Stimulated activated CD4-positive, alpha-beta T cell treated with anti-CD3 and anti-CD28 coated beads, Interleukin-2, amount 100 ng/mL, for 24 hours (primary cell): ENCODE measurements at places on chromosomes 11 and 22.

DNA sequence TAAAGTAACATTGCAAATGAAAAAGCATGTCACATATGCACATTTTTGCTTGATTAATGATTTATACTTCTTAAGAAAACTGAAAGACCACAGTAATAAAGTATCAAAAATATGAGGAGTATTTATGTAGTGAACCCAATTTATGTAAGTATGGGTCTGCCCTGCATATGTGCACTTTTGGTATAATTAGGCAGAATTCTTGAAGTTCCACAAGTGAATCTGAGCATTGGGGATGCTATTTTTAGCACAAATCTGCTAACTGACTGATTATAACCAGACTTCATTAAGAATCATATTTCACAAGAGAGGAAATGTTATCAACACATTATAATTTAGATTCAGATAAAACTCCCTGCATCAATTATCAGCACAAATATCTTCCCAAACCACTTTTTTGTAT is 407.1 kb upstream of the LRRC4C start:
- no peak for DNase-seq

DNA sequence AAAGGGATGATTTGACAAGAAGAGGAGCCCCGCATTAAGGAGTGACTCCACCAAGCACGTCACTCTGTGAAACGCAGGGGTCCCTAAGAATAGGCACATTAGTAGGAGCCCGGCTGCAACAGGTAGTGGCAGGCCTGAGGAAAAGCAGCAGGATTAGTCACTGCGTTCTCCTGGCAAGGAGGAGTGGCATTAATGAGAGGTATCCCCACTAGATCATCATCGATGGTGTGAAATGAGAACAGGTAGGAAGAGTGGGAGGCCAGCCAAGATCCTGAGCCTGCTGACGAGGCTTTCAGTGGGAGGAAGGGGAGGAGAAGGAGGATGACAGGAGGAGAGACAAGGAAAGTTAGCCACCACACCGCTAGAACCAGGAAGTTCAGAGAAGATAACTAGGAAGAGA is 38.6 kb downstream of the NRXN2 start:
- DNase-seq = no peak

- no peak for DNase-seq
These were observed 108.0 kb downstream of the PARVA start for GRCh38 chr11:12485328-12485727.

DNA sequence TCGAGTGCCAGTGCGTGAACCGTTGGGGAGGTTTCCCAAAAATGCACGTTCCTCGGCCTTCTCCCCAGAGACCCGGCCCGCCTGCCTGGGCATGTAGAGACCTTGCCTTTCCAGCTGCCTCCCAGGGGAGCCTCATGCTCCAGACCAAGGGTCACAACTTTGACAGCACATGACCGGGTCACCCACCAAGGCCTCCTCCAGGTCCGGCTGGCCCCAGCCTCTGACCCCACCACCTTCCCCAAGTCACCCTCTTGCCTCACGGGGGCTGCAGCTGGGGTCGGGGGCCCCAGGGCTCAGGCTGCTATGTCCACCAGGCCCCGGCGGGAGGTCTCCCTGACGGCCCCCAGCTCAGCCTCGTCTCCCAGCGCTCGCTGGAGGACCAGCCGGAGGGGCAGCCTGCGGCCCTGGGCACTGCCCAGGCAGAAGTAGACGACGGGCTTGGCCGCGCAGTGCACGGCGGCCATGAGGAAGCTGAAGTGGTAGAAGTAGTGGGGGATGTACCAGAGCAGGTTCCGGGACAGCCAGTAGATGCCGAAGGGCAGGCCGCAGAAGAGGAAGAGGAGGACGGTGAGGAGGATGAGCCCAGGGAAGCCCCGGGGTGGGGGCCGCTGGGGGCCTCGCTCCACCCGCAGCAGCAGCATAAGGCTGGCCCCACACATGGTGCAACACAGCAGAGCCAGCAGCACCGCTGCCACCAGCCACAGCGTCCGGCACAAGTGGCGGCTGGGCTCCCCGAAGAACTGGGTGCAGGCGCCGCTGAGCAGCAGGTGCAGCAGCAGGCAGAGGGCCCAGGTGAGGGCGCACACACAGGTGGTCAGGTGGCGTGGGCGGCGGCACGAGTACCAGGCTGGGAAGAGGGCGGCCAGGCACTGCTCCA is 4.4 kb downstream of the MRGPRE start:
- DNase-seq = no peak

GRCh38 chr11:27234043-27234668 is 128.9 kb downstream of the CCDC34 start:
- DNase-seq = no peak

DNA sequence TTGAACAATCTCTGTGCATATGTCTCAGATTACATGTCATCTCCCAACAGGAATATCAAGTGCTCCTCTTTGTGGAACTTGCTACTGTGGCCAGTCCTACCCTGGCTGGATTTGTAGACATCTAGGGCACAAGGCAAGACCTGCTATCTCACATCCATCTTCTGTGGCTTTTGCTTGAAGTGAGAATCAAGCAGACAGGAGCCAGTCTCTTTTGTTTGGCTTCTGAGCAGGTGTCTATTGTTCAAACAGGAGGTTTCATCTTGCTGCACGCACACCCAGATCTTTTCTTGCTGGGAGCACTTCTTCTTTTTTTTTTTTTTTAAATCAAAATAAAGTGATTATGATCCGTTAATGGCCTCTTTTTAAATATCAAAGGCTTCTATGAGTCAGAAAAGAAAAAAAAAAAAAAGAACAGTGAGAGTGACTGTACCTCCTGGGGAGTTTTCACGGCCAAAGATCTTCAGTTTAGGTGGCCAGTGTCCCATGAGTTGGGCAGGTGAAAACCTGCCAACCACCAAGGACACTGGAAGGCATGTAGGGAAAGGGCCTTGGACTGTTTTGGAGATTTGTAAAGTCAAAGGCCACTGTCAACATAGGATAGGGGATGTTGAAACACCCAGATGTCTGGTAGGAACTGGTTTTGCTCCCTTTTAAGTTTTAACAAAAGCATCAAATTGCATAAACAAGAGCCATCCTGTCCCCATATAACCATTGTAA is 78.1 kb downstream of the CD44 start:
- no peak for DNase-seq

- DNase-seq = no peak
These were observed 29.5 kb upstream of the MYH9 start for GRCh38 chr22:36417281-36417686.

GRCh38 chr11:106999196-106999595 is 19.1 kb downstream of the GUCY1A2 start:
- DNase-seq = no peak

DNA sequence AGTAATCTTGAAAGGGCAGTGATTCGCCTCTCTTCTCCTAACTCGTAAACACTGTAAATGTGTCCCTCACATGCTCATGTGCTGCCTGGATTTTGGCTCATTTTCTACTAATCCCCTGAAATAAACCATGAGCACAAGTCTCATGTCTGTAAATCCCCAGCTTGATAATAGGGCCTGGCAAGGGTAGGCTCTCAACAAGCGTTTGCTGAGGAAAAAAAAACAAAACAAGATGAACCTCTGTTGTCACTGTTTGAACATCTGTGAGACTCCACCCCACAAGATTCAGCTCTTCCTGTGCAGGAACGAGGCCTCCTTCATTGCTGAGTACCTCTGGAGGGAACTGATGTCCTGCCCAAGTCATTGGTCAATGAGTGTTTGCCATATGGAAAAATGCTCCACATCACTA is 4.5 kb upstream of the CYB5R2 start:
- DNase-seq = no peak

GRCh38 chr11:9038541-9038940 is 34.7 kb upstream of the NRIP3 start:
- no peak for DNase-seq

DNA sequence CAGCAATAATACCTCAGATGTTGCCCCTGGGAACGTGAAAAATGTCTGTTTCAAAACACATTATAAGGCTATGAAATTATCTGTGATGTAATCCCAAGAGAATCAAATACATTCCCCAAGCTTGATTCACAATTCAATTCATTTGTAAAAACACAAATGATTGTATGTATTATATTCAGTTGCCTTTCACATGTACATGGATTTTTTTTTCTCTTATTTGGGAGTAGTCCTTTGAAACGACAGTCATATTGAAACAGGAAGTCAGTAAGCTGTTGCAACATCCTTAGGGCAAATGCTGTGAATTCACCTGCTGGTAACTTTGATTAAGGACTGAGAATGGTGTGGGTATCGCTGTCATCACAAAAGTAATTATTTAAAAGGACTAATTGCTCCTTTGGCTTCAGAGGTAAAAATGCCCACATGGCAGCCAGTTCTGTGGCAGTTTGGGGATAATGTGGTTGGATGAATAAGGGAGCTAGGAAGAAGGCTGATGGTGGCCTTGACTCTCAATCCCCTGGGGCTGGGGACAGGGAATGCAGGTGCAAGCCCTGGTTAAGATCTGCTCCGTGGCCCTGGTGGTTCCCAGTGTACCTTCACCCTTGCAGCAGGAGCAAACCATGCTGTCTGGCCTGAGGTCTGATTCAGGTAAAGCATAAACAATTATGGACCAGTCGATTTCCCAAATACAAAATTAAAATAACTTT is 13.2 kb downstream of the EHF start:
- DNase-seq = no peak

DNA sequence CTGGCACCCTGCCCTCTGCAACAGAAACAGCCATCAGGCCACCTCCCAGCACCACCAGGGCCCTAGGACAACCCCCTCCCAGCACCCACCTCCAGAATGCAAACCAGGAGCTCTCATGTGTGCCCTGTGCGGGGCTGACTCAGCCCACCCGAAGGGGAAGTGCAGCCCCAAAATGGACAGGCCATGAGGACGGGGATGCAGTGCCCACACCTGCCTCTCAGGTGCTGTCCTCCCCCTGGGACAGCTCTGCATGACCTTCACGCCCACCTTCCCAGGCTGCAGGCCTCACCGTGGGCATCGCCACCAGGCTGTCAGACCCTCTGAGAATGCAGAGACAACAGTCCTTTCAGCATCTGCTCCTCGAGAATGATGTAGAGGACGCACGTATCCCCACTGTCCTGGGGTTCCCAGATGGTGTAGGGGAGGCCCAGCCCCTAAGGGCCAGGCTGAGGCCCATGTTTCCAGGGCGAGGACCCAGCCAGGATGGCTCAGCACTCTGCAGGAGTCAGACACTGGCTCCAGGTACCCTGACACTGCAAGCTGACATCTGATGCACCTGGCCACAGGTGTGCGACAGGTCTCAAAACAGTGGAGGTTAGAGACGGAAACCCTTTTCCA is 13.5 kb downstream of the MOB2 start:
- DNase-seq = no peak
